DMS79 (cell line): ENCODE measurements at places on chromosomes 7 and 10.

- no peak for DNase-seq
Measured at GRCh38 chr7:24229481-24230226, 54.3 kb upstream of the NPY start.

GRCh38 chr7:155258226-155258560 is 39.5 kb upstream of the INSIG1 start:
- DNase-seq = no peak

DNA sequence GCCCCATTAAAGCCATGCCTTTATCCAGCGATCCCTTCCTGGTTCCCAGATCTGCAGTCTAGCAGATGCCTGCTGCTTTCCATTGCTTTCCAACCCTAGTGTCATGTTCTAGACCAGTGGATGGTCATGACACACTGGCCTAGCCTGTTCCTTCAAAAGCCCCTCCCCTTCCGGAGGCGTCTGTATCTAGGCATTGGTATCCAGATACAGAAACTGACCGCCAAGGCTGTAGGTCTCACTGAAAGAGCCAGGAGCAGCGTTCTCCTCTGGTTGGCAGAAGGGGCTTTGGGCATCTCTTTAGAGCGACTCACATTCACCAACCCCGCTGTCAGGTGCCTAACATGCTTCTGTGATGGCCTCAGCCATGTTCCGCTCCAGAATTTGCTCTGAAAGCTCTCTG is 22.6 kb downstream of the JCAD start:
- DNase-seq = no peak

GRCh38 chr10:36441557-36441956 is 683.8 kb upstream of the ANKRD30A start:
- DNase-seq = no peak

DNA sequence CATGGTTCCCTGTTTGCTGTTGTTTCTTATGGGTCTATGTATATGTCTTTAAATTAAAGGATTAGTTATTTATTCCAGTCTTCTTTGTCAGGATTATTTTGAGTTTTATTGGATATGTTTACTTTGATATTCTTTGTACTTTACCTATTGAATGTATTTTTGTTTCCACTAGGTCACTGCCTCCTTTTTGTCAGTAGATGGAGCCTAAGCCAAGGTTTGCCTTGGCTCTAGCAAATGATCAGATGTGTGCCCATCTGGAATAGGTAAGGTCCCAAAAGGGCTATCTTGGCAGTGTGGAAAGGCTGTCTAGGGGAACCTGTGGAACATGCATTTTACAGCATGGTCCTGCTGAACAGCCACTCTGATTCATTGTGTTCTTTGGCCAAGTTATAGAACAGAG is 337.3 kb upstream of the GHITM start:
- no peak for DNase-seq

GRCh38 chr7:2288503-2288902 is 25.7 kb downstream of the SNX8 start:
- DNase-seq = no peak
